T-helper 2 cell (primary cell): ENCODE measurements at places on chromosomes 5 and 9.

- no peak for DNase-seq
These were observed 107.8 kb upstream of the NR4A3 start for GRCh38 chr9:99713838-99714306.

- no peak for DNase-seq
These were observed 90.5 kb downstream of the SH3TC2 start for GRCh38 chr5:148972396-148972795.

DNA sequence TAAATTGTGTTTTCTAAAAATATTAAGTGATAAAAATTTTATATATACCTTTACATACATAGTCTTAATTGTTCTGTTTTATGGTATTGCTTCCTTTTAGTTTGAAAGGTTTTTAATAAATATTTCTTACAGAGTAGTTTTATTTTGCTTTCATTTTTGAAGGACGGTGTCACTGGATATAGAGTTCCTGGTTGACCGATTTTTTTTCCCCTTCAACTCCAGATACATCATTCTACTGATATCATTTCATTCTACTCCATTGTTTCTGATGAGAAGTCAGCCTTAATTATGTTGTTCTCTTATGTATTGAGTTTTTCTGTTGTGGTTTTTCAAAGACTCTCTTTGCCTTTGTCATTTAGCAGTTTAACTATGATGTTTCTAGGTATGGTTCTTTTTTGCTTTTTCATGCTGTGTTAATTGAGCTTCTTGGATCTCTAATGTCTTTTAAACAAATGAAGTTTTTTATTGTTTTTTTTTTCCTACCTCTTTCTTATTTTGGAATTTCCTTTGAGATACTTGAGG, 30.4 kb downstream of the MTREX start:
- DNase-seq, result no peak

- no peak for DNase-seq
These were observed 10.0 kb downstream of the ENC1 start for GRCh38 chr5:74630453-74631066.

- no peak for DNase-seq
These were observed 45.8 kb upstream of the SEMA4D start for GRCh38 chr9:89543621-89544278.

GRCh38 chr9:115412656-115413055, 294.7 kb upstream of the TNC start:
- DNase-seq, result no peak

DNA sequence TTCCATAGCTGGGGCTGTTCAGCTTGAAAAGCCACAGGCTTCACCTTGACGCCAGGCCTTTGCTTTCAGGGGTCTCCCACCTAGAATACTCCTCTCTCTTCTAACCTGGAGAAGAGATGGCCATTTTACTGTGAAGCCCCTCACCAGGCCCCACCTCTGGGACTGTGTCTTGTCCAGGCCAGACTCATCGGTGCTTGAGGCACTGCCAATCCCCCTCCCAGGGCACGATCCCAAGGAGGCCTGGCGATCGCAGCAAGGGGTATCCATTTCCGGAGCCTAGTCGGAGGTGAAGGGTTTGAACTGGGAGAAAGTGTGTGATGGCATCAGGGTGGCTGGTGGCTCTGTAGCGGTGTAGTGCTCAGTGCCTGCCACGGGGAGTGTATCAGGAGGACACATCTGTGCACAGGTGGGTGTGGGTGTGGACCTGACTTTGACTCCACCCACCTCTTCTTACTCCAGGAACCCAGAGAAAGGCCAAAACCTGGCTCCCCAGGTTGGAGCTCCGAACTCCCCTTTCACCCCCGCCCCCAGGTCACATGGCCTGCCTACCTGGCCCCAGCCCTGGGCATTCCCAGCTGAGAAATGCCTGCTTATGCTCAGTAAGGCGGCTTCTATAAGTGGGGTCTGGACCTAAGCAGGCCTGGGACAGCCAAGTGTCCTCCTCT, 27.4 kb upstream of the ENHO start:
- DNase-seq, result no peak
